ENCODE measurements at places on chromosomes 7 and 10.

DNA sequence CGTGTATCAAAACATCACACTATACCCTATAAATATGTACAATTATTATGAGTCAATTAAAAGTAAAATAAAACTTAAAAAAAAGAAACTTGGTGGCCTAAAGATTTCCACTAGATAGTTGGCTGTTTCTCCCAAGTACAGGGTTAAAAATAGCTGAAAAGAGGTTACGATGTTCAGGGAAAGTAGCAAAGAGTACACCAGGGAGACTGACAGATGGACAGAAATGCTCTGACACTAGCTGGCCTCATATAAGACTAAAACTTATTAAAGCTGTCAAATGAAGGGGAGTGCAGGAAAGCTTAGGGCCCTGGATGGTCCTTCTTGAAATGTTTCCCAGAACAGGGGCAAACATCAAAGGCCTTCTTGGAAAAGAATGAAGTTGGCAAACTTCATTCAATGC, 51.3 kb downstream of the TCAF1 start:
- DNase-seq = no peak

DNA sequence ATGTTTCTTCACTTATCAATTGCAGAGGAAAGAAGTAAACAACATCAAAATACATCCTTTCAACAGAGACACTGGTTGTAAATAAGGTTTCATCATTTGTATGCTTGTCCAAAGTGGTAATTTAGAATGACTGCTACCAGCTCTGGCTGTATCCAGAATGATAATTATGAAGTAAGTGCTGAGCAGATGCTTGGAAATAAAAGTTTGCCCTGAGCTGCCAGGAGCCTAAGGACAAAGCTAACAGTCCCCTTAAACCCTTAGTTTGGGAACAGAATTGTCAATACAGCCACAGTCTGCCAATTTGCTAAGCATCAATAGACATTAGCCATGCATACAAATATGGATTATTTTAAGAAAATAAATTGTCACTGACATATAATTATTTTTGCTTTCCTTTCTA, 147.0 kb upstream of the SLC13A1 start:
- DNase-seq = no peak

- no peak for DNase-seq
Measured at GRCh38 chr7:44162179-44162578, 21.0 kb upstream of the MYL7 start.

DNA sequence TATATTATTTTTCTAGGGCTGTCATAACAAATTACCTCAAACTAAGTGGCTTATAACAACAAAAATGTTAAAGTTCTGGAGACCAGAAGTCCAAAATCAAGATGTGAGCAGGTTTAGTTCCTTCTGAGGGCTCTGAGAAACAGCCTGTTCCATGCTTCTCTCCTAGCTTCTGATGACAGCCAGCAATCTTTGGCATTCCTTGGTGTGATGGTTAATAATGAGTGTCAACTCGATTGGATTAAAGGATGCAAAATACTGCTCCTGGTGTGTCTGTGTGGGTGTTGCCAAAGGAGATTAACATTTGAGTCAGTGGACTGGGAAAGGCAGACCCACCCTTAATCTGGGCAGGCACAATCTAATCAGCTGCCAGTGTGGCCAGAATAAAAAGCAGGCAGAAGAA, 26.3 kb upstream of the TNKS2 start:
- DNase-seq = no peak

- DNase-seq = no peak
Measured at GRCh38 chr10:8275911-8276310, 221.4 kb downstream of the GATA3 start.

DNA sequence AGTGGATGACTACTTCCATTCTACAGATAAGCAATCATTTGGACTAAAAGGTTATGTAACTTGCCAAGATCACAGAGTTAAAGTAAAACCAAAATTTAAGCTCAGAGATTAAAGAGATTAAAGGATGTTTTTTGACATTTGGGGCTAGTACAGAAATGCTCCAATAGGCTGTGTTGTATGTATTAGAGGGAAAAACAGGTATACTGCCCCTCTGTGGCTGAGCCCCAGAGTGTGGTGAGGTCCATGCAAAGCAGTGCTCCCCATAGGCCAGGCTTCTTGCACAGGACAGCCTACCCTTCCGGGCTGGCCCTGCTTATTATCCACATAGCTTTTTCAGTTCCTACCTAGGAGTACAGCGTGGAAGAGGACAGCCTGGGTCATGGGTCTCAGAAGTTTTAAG, 322.8 kb downstream of the POM121L12 start:
- DNase-seq = no peak

- DNase-seq = no peak
Measured at GRCh38 chr10:132580143-132580542, 42.6 kb downstream of the INPP5A start.

DNA sequence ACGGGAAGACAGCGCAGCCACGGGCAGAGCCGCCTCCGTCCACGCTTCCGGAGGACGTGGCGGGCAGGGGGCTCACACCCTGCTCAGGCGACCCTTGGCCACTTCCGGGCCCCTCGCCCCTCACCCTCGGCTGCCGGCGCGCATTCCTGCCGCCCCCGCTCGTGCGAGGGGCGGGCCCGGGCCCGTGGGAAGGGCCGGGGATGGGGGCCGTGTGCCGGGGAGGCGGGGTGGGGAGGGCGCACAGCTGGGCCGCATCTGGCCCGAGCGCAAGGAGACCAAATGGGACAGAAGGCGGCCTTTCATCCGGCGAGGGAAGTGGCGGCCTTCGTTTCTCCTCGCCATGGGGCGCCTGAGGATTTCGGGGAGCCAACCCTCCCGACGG, 846 bp upstream of the LFNG start:
- no peak for DNase-seq

- DNase-seq = no peak
Measured at GRCh38 chr7:133479456-133480065, 226.7 kb downstream of the EXOC4 start.

GRCh38 chr10:110547139-110547761, 20.2 kb upstream of the SMC3 start:
- peak; percentile 65 for DNase-seq

DNA sequence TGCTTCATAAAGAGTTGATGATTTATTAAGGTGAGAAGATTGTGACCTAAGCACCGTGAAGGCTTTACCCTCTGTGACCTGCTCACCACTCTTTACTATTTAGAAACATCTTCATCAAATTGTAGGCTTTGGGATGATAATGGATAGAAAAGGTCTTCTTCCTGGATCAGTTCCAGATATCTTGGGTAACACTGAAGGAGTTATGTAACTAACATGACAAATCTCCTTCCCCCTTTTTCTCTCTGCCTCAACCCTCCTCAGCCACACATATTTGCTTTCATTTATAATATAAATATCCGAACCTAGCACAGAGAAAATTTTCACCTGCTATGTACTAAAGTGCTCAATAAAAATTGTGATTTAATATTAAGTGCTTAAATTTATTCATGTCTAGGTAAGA, 151.5 kb downstream of the FRMD4A start:
- DNase-seq = no peak

DNA sequence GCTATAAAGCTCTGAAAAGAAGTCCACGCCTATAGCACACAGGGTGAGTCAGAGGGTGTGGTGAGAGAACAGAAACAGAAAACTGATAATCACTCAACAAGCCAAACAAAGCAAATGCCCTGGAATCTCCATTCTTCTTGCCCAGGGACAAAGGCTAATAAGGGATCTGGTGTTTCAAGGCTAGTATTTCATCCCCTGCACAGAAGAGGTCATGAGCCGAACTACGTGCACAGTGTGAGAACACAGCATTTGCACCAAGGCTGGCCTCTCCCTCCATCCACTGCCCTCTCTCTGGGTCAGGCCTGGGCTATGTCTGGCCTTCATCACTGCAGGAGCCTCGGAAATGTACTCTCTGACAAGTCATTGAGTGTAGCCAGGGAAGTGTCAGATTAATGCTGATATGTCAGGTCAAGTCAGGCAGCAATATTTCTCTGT, 42.7 kb downstream of the PRR15 start:
- DNase-seq = peak; percentile 34

GRCh38 chr10:69056536-69057260, 31.2 kb upstream of the SRGN start:
- DNase-seq = no peak

GRCh38 chr10:5975641-5976473, 1.5 kb downstream of the IL15RA start:
- no peak for DNase-seq

GRCh38 chr10:13696071-13696470, 109.3 kb downstream of the PRPF18 start:
- no peak for DNase-seq

DNA sequence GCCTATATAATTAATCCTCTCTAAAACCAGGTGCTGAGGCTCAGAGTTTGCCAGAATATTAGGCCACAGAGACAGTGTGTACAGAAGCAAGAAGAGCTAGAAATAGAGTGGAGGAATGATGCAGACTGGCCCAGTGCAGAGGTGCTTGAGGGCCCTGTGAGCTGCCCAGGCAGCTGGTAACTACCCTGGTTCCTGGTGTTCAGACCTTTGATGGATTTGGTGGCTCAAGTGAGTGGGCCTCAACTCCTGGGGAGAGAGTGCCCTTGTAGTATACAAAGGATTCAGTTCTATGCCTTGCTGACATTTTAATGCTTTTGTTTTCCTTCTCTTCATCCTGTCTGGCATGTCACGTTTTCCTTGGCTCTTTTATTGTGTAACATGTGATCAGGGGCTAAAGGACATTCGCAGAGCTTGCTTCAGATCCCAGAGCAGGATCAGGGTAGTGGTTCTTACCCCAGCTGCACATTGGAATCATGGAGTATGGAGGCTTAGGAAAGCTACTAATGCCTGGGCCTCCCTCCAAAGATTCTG, 20.0 kb downstream of the LRRC4 start:
- no peak for DNase-seq

- DNase-seq = no peak
Measured at GRCh38 chr10:114326795-114327194, 77.5 kb downstream of the AFAP1L2 start.

GRCh38 chr10:24513155-24513554, 210.5 kb downstream of the ARHGAP21 start:
- DNase-seq = peak; percentile 49

- DNase-seq = peak; percentile 78
Measured at GRCh38 chr7:142385491-142386340, 127.9 kb upstream of the PRSS58 start.

DNA sequence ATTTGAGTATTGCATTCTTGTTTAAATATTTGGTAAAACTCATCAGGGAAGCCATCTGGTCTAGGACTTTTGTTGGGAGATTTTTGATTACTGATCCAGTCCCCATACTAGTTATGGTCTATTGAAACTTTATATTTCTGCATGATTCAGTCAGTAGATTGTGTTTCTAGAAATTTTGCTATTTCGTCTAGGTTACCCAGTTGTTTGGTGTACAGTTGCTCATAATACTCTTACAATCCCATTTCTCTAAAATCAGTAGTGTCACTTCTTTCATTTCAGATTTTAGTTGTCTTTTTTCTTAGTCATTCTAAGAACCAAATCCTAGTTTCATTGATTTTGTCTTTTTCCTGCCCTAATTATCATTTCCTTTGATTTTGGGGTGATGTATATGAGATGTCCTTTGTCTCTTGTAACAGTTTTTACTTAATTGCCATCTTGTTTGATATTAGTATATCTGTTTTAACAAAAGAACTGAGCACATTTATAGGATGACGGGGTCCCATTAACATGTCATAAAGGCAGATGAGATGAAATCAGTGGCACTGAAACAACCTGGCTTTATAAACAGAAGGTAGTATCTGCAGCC, 7.9 kb downstream of the MALSU1 start:
- no peak for DNase-seq

GRCh38 chr7:106031300-106032035, 68.4 kb downstream of the CDHR3 start:
- no peak for DNase-seq

DNA sequence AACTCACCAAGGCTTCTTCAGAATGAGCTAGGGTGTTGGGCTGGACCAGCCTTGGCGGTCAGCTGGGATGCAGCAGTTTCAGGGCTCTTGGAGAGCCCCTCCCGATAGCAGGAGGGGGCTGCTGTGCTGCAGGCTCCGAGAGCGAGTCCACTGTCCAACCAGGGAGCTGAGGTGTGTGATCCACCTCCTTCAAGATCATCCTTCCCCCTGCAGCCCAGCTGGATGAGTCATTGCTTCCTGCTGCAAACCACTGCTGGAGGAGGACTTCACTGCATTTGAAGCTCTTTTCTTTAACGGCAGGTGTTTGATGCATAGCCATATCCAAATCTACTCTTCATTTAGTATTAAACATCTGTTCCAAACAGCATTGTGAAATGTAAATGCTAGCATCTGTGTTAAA, 54.2 kb upstream of the EBF3 start:
- DNase-seq = peak; percentile 77

Data from fibroblast of upper back skin (primary cell).